ENCODE measurements at places on chromosomes 16 and 17.
A peak's percentile ranks its signal among the peaks of the same experiment; 100 is the strongest.

GRCh38 chr17:17141860-17142552 is 64.1 kb downstream of the PLD6 start:
- DNase-seq, result peak; percentile 51

DNA sequence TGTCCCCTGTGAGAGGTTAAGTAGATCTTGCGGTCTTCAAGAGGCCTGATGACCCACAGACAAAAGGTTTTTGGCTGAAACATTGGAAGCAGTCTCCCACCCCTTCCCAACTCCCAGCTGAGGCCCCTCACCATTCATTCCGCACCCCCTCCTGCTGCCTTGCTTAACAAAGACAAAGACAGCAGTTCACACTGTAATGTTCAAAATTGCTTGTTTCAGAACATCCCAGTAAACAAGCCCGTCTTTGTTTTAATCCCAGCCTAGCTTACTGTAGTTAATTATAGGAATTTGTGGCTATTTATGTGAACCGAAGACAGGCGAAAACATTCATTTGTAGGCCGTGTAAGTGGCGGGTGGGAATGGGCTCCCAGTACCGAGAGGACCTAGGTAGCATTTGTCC is 55.7 kb downstream of the IRX5 start:
- DNase-seq, result no peak

GRCh38 chr16:20874088-20874581 is 26.0 kb downstream of the DCUN1D3 start:
- no peak for DNase-seq

- no peak for DNase-seq
Measured at GRCh38 chr17:81428948-81429774, 33.9 kb downstream of the BAHCC1 start.

All from CD4-positive, alpha-beta T cell treated with Interleukin-15 for 4 hours (primary cell).